ENCODE measurements at places on chromosomes 11 and 22. TPM values are rescaled to one million over a fixed set of nuclear protein-coding genes. Genes with fewer than 3 reads are reported as not detected.

GRCh38 chr11:118998822-118999221, 884 bp downstream of the CENATAC start:
- H3K27me3 ChIP-seq = no peaks in the 10 kb centered on the region
- no peaks in the 10 kb centered on the region for H3K36me3 ChIP-seq
- peak overlapping the region; percentile 93 for H3K4me3 ChIP-seq
- H3K27ac ChIP-seq = no peak overlapping the region
- no peak for DNase-seq
- H3K4me1 ChIP-seq = peaks cover 19% of the 10 kb centered on the region

- no peak overlapping the region for H3K27ac ChIP-seq
- no peak overlapping the region for H3K4me3 ChIP-seq
- no peaks in the 10 kb centered on the region for H3K27me3 ChIP-seq
- H3K4me1 ChIP-seq = no peaks in the 10 kb centered on the region
- peaks cover 2% of the 10 kb centered on the region for H3K36me3 ChIP-seq
- no peak for DNase-seq
Observed at GRCh38 chr11:2912498-2912897, 16.7 kb downstream of the PHLDA2 start.

DNA sequence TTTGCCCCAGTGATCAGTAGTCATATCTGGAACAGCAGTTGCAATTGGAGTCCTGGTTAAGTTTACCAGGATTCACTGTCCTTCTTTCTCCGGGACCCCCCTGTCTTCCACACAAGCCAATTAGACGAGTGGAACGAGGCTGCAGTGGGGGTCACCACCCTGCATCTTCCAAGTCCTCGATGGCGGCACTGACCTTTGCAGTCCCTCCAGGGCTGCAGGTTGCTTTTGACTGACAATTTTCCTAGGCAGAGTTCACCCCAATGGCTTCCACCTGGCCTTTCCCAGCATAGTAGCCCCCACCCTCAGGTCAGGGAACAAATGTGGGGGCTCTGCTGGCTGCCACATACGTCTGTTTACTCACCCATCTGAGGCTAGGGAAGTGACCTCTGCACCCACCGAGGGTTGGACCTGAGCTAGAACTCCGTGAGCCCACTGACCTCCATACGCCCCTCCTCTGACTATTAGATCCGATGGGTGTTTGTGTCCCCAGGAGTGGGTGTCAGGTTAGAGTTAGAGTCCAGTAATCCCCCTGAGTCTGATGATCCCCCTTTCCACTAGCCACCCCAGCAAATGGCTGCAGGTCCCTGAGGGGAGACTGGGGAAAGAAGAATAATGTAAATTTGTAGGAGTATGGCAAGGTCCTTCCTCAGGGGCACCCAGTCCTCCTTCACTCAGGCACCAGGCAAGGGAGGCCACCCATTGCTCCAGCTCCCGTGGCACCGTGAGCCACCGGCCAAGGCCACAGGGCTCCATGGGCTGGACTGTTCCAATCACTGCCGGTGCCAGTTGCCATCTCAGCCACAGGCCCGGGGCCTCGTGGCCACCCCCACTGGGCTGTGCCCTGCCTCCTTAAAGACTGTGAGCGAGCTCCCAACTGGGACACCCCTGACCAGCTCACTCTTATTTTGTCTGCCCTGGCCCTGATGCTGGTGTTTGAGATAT, 5.5 kb downstream of the C11orf21 start:
- H3K27ac ChIP-seq = no peak overlapping the region
- H3K27me3 ChIP-seq = no peaks in the 10 kb centered on the region
- H3K36me3 ChIP-seq = no peaks in the 10 kb centered on the region
- DNase-seq = peak; percentile 27
- H3K4me3 ChIP-seq = no peak overlapping the region
- H3K4me1 ChIP-seq = no peaks in the 10 kb centered on the region

- no peaks in the 10 kb centered on the region for H3K27me3 ChIP-seq
- H3K27ac ChIP-seq = peak overlapping the region; percentile 84
- no peak overlapping the region for H3K4me3 ChIP-seq
- no peaks in the 10 kb centered on the region for H3K4me1 ChIP-seq
- H3K36me3 ChIP-seq = no peaks in the 10 kb centered on the region
Observed at GRCh38 chr11:267491-267994, 10.7 kb upstream of the NLRP6 start.

The AP5B1 gene
- total RNA-seq = 4.7 TPM

DNA sequence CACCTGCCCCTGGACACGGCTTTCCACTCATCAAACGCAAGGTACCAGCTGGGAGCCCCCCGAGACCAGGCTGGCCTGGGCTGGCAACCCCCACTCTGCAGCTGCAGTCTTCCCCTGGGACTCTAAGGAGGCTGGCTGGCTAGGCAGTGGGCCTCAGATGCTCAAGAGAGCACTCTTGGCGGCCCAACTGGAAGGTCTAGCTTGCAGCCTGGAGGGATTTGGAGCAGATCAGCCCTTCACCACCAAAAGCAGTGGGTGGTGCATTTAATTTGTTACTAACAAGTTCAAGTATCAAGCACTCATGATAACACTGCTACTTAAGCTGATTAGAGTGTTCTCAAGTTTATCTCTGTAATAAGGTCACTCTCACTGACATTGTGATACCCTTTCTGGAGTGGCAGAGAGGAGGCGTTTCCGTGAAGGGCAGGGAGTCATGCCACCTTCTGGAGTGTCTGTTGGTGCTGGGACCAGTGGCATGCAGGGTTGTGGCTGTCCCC, 21.5 kb downstream of the C22orf23 start:
- H3K27me3 ChIP-seq = no peaks in the 10 kb centered on the region
- H3K4me3 ChIP-seq = no peak overlapping the region
- no peak overlapping the region for H3K27ac ChIP-seq
- peaks cover 6% of the 10 kb centered on the region for H3K4me1 ChIP-seq
- peak; percentile 27 for DNase-seq

GRCh38 chr11:116948391-116948790, 111.0 kb upstream of the APOA1 start:
- H3K27me3 ChIP-seq = no peaks in the 10 kb centered on the region
- H3K4me3 ChIP-seq = no peak overlapping the region
- H3K4me1 ChIP-seq = no peaks in the 10 kb centered on the region

The CASP5 gene
- total RNA-seq = 0.50 TPM

The SNX32 gene
- under 0.01 TPM for total RNA-seq

The SC5D gene
- 282 TPM for total RNA-seq

DNA sequence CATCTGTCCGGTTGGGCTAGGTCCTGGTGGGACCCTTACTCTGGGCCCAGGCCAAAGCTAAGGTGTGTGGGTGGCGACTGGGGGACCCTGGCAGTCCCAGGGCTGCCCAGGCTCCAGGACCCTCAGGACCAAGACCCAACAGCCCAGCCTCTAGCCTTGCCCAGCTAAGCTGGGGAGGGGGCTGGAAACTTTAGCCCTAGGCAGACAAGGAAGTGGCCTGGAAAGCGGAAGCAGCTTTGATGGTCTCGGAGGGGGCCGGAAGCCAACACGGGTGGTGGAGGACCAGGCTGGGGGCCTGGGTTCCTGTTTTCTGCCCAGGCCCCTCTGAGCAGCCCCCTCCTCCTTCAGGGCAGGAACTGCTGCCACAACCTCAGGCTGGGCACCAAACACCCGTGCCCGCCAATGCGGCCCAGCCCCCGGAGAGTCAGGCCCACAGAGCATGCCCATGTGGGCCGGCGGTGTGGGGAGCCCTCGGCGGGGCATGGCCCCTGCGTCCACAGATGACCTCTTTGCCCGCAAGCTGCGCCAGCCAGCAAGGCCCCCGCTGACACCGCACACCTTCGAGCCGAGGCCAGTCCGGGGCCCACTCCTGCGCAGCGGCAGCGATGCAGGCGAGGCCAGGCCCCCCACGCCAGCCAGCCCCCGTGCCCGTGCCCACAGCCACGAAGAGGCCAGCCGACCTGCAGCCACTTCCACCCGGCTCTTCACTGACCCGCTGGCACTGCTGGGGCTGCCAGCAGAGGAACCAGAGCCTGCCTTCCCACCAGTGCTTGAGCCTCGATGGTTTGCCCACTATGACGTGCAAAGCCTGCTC, 2.8 kb downstream of the SIPA1 start:
- DNase-seq = no peak
- peaks cover 33% of the 10 kb centered on the region for H3K4me1 ChIP-seq
- H3K36me3 ChIP-seq = peaks cover 4% of the 10 kb centered on the region
- peak overlapping the region; percentile 5 for H3K4me3 ChIP-seq

The ANKK1 gene
- 0.08 TPM for total RNA-seq

- no peak for DNase-seq
- H3K4me1 ChIP-seq = no peaks in the 10 kb centered on the region
- H3K27ac ChIP-seq = no peak overlapping the region
- H3K36me3 ChIP-seq = no peaks in the 10 kb centered on the region
- no peaks in the 10 kb centered on the region for H3K27me3 ChIP-seq
Observed at GRCh38 chr22:39600491-39601179, 30.1 kb downstream of the CACNA1I start.

The TSPAN32 gene
- total RNA-seq = 0.25 TPM

The ACR gene
- total RNA-seq = 0.17 TPM

The MMP27 gene
- not detected for total RNA-seq

The INPPL1 gene
- 18.4 TPM for total RNA-seq

The APOBEC3H gene
- not detected for total RNA-seq

DNA sequence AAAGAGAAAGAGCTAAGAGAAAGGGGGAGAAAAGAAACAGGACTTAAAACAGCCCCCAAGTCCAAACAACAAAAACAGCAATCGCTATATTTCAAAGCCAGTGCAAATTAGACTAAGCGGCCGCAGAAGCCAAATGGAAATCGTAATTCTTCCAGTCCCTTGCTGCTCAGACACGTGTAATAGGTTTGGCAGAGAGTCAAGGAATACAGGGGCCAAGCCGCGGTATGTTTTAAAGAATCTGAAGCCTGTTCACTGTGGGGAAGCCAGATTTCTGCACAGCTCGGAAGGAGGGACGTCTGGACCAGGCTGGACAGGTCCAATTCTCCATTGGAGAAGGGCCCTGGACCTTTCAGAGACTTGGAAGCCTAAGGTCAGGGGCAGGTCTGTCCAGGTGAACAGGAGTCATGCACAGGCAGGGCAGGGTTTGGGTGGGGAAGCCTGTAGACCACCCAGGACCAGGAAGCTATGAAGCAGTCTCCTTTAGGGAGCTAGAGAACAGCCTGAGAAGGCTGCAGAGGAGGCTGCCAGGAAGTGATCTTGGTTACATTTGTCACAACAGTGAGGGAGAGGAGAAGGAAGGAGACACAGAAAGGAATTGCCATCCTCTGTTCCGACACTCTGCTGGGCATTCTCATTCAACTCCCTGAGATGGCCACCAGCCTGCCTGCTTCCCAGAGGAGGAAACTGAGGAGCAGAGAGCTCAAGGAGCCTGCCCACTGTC, 265.5 kb upstream of the ISX start:
- H3K4me3 ChIP-seq = no peak overlapping the region
- no peak for DNase-seq
- no peaks in the 10 kb centered on the region for H3K36me3 ChIP-seq
- no peaks in the 10 kb centered on the region for H3K4me1 ChIP-seq

The SCGB1D2 gene
- total RNA-seq = not detected

The LIF gene
- 0.08 TPM for total RNA-seq

The TMEM191C gene
- 1.8 TPM for total RNA-seq

The TRMT2A gene
- total RNA-seq = 26.2 TPM

GRCh38 chr22:23353696-23354095, 173.4 kb downstream of the BCR start:
- no peaks in the 10 kb centered on the region for H3K27me3 ChIP-seq
- no peak overlapping the region for H3K4me3 ChIP-seq
- no peaks in the 10 kb centered on the region for H3K36me3 ChIP-seq
- H3K27ac ChIP-seq = no peak overlapping the region

The LAYN gene
- total RNA-seq = 0.92 TPM

- H3K4me1 ChIP-seq = peaks cover 2% of the 10 kb centered on the region
- DNase-seq = no peak
- peaks cover 5% of the 10 kb centered on the region for H3K27me3 ChIP-seq
- H3K27ac ChIP-seq = no peak overlapping the region
Observed at GRCh38 chr11:6932145-6932544, 5.9 kb downstream of the ZNF215 start.

- no peaks in the 10 kb centered on the region for H3K36me3 ChIP-seq
- H3K27ac ChIP-seq = no peak overlapping the region
- H3K4me1 ChIP-seq = no peaks in the 10 kb centered on the region
Observed at GRCh38 chr11:46210133-46210636, 67.3 kb upstream of the CREB3L1 start.

GRCh38 chr11:65151331-65151899, 17.1 kb upstream of the SYVN1 start:
- no peaks in the 10 kb centered on the region for H3K36me3 ChIP-seq
- H3K4me3 ChIP-seq = no peak overlapping the region
- peak overlapping the region; percentile 69 for H3K27ac ChIP-seq
- H3K4me1 ChIP-seq = peaks cover 26% of the 10 kb centered on the region
- no peak for DNase-seq

DNA sequence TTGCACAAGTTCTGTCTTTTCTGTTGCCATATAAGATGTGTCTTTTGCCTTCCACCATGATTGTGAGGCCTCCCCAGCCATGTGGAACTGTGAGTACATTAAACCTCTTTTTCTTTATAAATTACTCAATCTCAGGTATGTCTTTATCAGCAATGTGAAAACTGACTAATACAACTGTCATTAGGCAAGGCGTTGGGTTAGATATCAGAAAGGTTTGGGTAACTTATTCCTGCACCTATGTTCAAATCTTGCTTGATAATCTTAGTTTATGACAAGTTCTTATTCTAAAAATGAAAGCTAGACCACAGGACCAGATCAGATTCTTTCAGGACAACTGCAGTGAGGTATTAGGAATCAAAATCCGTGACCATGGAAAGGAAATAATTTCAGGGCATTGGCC, 160.6 kb upstream of the BDNF start:
- H3K27me3 ChIP-seq = peaks cover 2% of the 10 kb centered on the region
- DNase-seq = no peak
- H3K27ac ChIP-seq = no peak overlapping the region
- no peak overlapping the region for H3K4me3 ChIP-seq
- H3K36me3 ChIP-seq = no peaks in the 10 kb centered on the region

DNA sequence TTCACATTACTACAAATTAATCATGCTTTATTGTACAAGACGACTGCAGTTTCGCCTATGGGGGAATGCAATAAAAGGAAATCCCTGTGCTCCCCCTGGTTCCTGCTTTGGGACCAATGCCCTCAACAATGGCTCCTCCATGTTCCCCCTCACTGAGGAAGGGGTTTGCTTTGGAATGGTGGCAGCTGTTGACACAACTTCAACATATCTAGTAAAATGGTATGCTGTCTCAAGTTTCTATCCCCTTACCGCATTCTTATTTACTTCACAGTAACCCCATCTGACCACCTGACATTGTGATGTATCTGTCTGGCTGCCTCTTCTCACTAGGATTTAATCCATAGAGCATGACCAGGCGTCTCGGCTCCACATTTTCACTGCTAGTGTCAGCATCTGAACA, 48.8 kb downstream of the PIWIL3 start:
- no peak overlapping the region for H3K27ac ChIP-seq
- no peak for DNase-seq
- no peaks in the 10 kb centered on the region for H3K4me1 ChIP-seq

GRCh38 chr11:132060567-132060966, 690.2 kb downstream of the NTM start:
- H3K36me3 ChIP-seq = no peaks in the 10 kb centered on the region
- H3K4me1 ChIP-seq = no peaks in the 10 kb centered on the region
- H3K27me3 ChIP-seq = no peaks in the 10 kb centered on the region
- H3K27ac ChIP-seq = no peak overlapping the region

GRCh38 chr11:3087821-3088800, 30.9 kb upstream of the CARS1 start:
- H3K4me3 ChIP-seq = no peak overlapping the region
- H3K36me3 ChIP-seq = no peaks in the 10 kb centered on the region

The TSSK2 gene
- total RNA-seq = 0.08 TPM
